Left hindlimb (tissue), 1 donor: ENCODE measurements at places on chromosomes 6 and 20.

GRCh38 chr20:39855056-39855455 lies 834.0 kb downstream of the MAFB start:
- no peak for DNase-seq

GRCh38 chr6:157424491-157425020 lies 43.6 kb downstream of the ZDHHC14 start:
- DNase-seq: no peak

DNA sequence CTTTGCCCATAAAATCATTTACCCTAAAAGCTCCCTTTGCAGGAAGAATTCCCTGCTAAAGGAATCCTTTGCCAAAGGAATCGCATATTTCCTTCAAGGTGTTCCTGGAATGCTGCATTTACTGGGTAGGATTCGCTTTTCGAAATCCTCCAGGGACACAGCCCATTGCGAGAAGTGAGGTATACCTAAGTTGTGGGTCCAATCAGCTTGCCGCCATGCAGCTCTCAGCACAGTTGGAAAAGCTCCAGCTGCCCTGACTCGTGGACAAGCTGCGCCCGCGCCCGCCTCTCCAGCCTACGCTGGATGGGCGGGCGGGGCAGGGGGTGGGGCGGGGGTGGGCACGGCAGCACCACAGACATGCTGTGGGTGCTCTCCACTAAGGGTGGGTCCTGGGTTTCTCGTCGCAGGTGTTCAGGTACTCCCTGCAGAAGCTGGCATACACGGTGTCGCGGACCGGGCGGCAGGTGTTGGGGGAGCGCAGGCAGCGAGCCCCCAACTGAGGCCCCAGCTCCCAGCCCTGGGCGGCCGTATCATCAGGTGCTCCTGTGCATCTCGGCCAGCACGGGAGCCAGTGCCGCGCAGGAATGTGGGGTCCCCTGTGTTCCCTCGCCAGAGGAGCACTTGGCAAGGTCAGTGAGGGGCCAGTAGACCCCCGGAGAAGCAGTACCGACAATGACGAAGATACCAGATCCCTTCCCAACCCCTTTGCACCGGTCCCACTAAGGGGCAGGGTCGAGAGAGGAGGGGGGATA lies 1.4 kb downstream of the NNAT start:
- DNase-seq: no peak

GRCh38 chr6:43840490-43841218 lies 70.6 kb downstream of the VEGFA start:
- DNase-seq: no peak

GRCh38 chr6:131510094-131510493 lies 62.9 kb upstream of the ARG1 start:
- DNase-seq: no peak

GRCh38 chr6:132934496-132934895 lies 120.1 kb downstream of the RPS12 start:
- DNase-seq: no peak

GRCh38 chr6:128569732-128570679 lies 49.6 kb upstream of the PTPRK start:
- no peak for DNase-seq

- DNase-seq: no peak
These were observed 3.1 kb downstream of the JAG1 start for GRCh38 chr20:10670501-10671220.

DNA sequence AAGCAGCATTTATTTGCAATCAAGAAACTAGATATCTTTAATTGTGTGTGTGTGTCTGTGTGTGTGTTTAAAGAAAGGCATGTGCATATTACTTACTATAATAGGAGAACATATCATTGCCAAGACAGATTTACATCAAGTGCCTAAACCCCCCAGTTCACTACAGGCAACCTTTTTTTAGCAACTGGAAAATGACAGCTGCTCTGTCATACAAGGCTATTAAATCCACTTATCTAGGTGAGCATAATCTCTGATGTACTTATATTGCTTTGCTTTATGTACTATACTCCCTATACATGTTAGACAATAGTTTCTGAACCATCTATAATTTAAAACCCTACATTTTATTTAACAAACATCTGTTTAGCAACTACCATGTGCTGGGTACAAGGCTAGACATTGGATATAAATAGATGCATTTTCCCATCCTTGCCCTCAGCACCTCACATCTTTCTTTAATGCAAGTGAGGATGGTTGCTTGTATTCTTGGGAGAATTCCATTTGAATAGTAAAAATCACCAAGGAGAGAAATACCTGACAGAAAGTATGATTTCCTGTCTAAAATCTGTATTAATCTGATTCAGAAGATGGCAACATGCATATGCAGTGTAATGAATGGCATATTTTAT lies 398.3 kb downstream of the LAMA2 start:
- DNase-seq: no peak

- no peak for DNase-seq
These were observed 1516.4 kb upstream of the DEFB115 start for GRCh38 chr20:29740951-29741593.

DNA sequence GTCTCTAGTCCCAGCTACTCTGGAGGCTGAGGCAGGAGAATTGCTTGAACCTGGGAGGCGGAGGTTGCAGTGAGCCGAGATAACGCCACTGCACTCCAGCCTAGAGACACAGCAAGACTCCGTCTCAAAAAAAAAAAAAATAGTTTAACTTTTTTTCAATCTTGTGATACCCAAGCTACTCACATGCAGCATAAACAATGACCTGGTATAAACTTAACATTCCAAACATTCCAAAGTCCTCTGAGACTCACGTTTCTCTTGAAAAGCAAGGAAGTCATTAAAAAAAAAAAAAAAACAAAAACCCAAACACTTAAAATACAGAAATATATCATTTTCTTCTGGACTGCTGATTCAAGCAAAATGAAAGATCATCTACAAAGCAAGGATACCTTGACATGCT lies 14.3 kb downstream of the CRNKL1 start:
- no peak for DNase-seq
